Osteoblast (primary cell): ENCODE measurements at places on chromosomes 13 and 19. TPM values are rescaled to one million over a fixed set of nuclear protein-coding genes. Genes with fewer than 3 reads are reported as not detected.

Gene CGB1
- 0.29 TPM in 1 of 2 replicates, not detected in the other for total RNA-seq

Gene EPS8L1
- total RNA-seq = 0.29 and 1.1 TPM in 2 replicates

Gene PLEKHA4
- total RNA-seq = 21.4 and 28.6 TPM in 2 replicates

Gene DAND5
- not detected in 2 replicates for total RNA-seq

Gene ARID3A
- 19.4 and 21.7 TPM in 2 replicates for total RNA-seq

Gene FLT3
- not detected in 2 replicates for total RNA-seq

Gene SELENOV
- total RNA-seq = not detected in 2 replicates

Gene ZNF587
- total RNA-seq = 21.8 and 26.4 TPM in 2 replicates

Gene OR10H3
- total RNA-seq = not detected in 2 replicates

Gene C19orf38
- total RNA-seq = under 0.01 and 0.29 TPM in 2 replicates

Gene FCGBP
- under 0.01 TPM in 2 replicates for total RNA-seq
